ENCODE measurements at places on chromosomes 4 and X. TPM values are rescaled to one million over a fixed set of nuclear protein-coding genes. Genes with fewer than 3 reads are reported as not detected.

CCNA2 gene
- total RNA-seq = 7.2 TPM

LEF1 gene
- total RNA-seq = 9.1 TPM

SPANXB1 gene
- not detected for total RNA-seq

FAM9B gene
- total RNA-seq = not detected

SMR3B gene
- not detected for total RNA-seq

ENAM gene
- total RNA-seq = under 0.01 TPM

USP27X gene
- total RNA-seq = 3.1 TPM

EMCN gene
- total RNA-seq = 0.34 TPM

RAI2 gene
- 3.2 TPM for total RNA-seq

GAGE13 gene
- not detected for total RNA-seq

DNA sequence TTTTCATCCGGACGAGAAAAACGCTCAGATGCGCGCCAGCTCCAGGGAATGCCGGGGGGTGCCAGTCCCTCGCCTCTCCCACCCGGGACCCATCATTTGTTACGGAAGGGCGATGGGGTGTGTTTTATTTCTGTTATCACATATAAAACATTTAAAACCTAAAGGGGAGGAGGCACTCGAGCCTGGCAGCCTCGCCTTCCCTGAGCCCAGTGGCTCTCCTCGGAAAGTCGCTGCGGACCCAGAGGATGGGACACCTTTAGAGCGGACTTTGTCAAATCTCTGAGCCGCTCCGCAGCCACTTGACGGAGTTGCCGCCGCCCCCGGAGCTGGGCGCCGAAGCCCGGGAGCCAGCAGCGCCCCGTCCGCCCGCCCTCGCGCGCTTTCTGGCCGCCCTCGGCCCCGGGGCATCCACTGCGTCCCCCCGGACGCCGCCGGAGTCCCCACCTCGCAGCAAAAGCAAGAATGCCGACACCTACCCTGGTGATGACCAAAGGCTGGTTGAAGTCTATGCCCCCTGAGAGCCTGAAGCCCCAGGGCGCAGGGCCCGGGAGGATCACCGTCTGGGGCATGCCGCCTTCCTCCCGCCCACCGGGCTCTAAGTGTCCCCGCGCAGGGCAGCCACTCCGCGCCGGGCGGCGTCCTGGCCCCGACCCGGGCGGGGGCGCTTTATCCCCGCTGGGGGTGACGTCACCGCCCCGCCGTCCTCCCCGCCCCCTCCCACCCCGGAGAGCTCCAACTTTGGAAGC, at the start of gene PDLIM3:
PDLIM3 (minus strand) TSS at position 642 of the 746 bp plus-strand sequence; CDS start at position 569, 73 bp downstream.
- no peak for DNase-seq

DNA sequence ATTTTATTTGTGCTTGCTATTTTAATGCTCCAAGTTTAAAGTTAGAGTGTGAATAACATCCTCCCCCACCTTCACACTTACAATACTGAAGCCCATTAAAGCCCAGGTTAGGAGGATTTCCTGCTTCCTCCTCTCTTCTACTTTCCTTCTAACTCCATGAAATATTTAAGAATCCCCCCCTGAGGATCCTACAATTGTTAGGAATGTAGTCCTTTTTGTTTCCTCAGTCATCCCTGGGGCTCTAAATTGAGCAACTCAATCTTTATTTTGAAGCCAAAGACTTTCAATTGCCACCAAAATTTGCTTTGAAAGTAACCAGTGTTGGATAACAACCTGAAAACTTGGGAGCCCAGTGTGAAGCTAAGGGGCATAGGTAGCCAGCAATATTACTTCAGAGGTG, 276.9 kb downstream of the FAM47A start:
- DNase-seq = no peak

DNA sequence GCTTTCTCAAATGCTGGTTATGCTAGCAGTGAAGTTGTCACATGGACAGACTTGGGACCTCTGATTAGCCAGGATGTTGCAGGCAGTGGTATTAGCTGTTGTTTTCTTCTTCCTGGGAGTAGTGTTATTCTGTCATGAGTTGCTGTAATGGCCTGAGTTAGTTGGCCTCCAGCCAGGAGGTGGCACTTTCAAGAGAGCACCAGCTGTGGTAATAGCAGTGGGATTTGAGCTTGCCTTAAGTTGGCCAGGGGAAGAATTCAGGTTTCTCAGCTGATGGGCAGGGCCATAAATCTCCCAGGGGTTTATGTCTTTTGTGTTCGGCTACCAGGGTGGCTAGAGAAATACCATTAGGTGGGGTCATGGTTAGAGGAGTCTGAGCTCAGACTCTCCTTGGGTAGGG, 132.6 kb downstream of the GLUD2 start:
- no peak for DNase-seq

DNA sequence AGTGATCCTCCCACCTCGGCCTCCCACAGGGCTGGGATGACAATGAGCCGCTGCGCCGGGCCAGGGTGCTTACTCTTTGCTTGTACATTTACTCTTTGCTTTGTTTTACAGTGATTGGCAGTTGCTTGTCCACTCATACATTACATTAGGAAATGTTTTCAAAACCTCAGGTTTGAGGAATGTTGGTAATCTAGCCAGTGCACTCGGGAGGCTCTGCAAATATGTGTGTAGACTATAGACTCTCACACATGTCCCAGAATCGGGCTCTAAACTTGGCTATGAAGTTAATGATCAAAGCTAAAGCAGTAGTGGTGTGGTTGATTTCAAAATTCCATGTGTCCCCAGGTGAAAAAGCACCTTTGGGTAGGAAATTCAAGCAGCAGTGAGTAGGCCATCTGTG, 20.5 kb downstream of the TRMT44 start:
- DNase-seq = no peak

- DNase-seq = no peak
Observed at GRCh38 chrX:132127743-132128142, at the start of gene FRMD7. FRMD7 (minus strand) TSS chrX:132128020; CDS start chrX:132127844, 176 bp downstream.

GRCh38 chrX:72094894-72095293, 36.8 kb downstream of the RTL5 start:
- DNase-seq = no peak

GRCh38 chrX:56113785-56114436, 118.2 kb upstream of the KLF8 start:
- DNase-seq = no peak

DNA sequence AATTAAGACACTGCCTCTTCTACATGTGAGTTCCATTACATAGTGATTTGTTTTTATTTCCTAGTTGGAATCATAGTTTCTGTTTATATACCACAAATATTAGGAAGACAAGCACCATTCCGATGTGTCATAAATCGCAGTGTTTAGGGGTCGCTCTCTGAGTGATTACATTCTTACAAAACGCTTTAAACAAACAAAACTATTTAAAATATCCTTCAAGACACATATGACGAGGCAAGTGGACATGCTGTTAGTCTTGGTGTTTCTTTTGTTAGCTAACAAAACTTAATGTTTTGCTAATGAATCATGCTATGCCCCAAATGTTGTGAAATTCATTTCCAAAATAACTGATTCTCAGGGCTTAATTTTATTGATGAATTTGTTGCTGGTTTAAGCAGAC, 1219.3 kb upstream of the PRKX start:
- no peak for DNase-seq

DNA sequence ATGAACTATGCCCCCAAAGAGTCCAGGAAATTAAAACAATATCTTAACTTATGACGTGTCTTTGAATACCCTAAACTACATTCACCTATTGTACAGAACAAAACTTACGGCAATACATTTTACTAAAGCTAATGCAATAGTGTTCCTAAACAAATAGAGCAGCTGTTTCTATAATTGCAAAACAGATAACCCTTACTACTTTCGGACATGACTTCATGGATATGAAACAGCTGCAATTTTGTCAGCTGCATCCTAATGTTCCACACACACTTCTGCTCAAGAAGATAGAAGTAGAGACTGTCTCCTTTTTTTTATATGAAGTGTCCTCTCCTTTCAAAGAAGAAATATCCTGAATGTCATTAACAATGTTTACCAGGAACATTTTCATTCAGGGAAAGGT, 174.9 kb downstream of the ACTRT1 start:
- DNase-seq = no peak

GRCh38 chr4:69383281-69383680, 103.0 kb downstream of the UGT2B28 start:
- no peak for DNase-seq

DNA sequence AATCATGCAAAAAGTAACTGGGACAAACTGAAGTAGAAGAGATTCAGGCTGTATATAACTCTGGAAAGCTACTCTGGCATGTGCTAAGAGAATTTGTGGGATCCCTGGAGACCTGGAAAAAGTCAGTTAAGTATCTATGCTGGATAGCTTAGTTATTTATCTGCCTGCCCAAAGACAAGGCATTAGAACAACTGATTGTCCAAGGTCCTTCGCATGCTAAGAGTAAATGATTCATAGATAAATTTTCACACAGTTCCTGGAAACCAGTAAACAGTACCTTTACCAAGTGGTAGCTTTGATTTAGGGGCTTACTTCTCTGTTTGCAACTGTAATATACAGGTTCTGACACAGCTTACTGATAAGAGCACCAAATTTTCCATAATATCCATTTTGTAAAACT, 104.8 kb downstream of the ATP11C start:
- DNase-seq = no peak

DNA sequence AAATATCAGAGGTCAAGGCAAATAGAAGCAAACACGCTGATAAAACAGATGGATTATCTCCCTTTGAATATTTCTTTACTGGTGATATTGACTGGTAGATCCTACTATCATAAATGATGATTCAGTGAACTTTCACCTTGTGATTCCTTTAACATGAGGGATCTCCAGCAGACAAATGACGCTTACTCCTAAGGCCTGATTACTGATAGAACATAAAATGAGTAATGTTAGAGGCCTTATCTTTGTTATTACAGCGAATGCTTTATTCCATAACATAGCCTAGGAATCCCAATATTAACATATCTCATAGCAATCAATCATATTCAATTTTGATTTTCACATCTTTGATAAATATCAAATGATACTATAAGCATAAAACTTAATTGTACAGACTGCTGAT, 152.3 kb downstream of the SLC10A7 start:
- DNase-seq = no peak

GRCh38 chr4:95428291-95429070, 120.3 kb downstream of the UNC5C start:
- no peak for DNase-seq

DNA sequence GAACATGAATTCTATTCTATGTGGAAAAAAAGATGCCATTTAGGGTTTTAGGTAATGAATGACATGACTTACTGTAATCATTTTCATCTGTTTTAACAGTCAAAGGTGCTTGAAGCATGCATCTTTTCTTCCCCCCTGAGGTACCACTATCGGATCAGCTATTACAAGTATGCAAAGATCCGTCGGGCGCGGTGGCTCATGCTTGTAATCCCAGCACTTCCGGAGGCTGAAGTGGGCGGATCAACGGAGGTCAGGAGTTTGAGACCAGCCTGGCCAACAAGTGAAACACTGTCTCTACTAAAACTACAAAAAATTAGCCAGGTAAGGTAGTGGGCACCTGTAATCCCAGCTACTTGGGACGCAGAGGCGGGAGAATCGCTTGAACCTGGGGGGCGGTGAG, 241.3 kb downstream of the ARAP2 start:
- DNase-seq = no peak

- DNase-seq = no peak
Observed at GRCh38 chr4:22384154-22384553, 131.7 kb downstream of the ADGRA3 start.

GRCh38 chr4:111781611-111782010, 363.6 kb upstream of the FAM241A start:
- no peak for DNase-seq

- DNase-seq = no peak
Observed at GRCh38 chr4:76233529-76233928, 18.0 kb upstream of the FAM47E start.

DNA sequence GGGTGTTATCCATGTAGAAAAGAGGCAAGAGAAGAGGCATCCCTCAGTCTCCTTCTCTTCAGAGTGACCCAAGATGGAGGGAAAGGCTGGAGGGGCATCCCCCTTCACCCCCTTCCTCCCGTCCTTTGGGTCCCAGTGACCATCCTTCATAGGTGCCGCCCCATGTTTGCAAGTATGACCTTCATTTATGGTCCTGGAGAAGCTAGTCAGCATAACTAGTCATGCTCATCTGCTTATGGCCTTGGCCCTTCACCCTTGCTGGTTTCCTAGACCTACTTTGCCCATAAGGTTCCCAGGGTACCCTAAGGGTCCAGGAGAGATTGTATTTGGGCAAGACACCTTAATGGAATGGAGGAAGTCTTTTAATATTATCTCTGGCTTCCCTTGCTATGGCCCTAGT, 46.7 kb downstream of the HMGB2 start:
- DNase-seq = no peak

DNA sequence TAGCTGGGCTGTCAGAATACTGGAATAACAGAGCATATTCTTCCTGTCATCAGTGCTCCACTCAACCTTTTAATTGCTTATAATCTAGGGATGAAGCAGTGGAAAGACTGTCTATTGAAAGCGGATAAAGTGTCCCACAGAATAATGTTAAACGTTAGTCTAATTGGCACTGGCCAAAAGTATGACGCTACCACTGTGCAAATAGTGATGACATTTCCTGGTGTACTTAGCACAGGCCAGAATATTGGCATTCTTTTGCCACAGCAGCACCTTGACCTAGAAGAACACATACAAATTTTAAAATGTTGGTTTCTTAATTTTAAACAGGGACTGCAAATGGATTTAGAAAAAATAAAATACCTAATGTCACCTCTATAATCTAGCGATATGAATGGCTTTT, 635.2 kb upstream of the SPANXN1 start:
- no peak for DNase-seq

DNA sequence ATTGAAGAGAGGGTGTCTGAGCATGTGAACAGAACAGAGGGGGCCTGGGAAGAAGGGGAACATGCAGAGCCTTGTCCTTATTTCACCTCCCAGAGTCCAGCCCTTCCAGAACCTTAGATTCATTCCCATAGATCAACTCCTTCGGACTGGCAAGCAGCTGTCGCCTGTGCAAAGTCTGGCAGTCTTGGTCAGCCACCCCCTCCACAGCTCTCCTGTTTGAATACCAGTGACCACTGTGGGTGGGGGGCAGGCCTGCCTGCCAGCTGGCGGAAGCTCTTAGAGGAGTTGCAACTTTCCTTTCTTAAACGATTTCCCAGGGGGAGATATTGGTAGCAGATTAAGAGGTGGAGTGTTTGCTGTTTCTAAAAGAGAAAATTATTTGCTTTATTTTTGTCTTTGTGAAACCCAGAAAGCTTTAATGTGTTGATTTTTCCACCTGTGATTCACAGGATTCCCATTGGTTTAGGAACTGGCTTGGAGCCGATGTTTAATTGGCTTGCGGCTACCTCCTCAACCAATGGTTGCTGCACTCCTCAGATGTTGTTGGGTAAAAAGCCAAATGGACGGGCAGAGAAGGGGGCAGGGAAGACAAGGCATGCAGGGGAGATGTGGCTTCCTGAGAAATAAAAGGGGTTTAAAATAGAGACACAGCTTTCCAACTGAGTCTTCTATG, 62.2 kb upstream of the PRPS1 start:
- peak; percentile 47 for DNase-seq

- DNase-seq = no peak
Observed at GRCh38 chrX:100445593-100445992, 35.5 kb upstream of the PCDH19 start.

Data from kidney epithelial cell (primary cell).